ENCODE measurements at places on chromosomes 7 and 10. TPM values are rescaled to one million over a fixed set of nuclear protein-coding genes. Genes with fewer than 3 reads are reported as not detected.
A peak's percentile ranks its signal among the peaks of the same experiment; 100 is the strongest.

GRCh38 chr10:83539528-83540308 lies 599.6 kb upstream of the GHITM start:
- DNase-seq, result no peak

GRCh38 chr10:115979576-115979975 lies 293.4 kb downstream of the GFRA1 start:
- no peak for DNase-seq

GRCh38 chr7:25389489-25390106 lies 161.3 kb upstream of the NPVF start:
- peak; percentile 24 for DNase-seq

DNA sequence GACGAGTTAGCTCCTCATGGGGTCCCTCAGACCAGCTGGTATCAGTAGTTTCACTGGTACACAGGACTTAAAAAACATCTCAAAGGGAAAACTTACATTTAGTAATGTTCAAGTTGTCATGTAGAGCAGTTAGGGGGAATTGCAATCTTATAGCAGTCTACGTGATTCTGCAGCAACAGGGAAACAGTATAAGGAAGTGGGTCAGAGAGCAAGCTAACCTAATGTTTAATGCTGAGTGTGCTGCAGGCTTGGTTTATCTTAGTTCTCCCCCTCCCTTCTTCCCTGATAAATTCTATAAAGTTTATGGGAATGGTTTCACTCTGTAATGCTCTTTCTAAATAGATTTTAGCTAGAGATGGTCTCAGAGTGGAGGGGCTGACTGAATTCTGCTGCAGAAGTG lies 11.3 kb downstream of the SPAM1 start:
- DNase-seq, result no peak

DNA sequence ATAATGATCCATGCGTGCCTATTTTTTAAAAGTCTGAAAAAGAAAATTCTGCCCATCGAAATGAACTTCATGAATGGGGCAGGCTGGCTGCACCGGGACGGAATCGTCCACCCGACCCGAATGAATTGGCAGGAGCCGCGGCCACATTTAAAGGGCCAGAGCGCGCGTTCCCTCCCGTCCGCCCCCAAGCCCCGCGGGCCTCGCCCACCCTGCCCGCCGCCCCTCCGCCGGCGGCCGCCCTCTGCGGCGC lies 319 bp upstream of the GATA3 start:
- no peak for DNase-seq

DNA sequence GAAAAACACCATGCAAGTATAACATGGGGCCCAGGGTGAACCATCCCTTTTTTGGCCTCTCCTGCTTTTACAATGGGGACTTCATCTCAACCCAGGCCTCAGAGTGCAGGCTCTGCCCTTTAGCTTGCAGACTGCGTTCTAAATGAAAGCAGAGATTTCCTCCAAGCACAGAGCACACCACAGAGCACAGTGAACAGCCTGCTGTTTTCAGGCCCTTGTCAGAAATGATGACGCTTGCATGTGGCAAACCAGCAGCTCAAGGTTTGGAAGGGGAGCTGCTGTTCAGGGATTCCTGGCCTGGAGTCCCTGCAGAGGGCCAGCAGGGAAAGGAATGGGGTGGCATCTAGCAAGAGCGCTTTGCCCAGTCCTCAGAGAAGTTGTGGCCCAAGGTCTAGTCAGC lies 167.3 kb upstream of the CDCA7L start:
- DNase-seq, result no peak

Gene CCDC3
- 0.04 TPM for total RNA-seq

GRCh38 chr10:11227103-11227502 lies 209.4 kb downstream of the CELF2 start:
- no peak for DNase-seq

GRCh38 chr10:52394246-52394645 lies 80.2 kb downstream of the DKK1 start:
- no peak for DNase-seq

DNA sequence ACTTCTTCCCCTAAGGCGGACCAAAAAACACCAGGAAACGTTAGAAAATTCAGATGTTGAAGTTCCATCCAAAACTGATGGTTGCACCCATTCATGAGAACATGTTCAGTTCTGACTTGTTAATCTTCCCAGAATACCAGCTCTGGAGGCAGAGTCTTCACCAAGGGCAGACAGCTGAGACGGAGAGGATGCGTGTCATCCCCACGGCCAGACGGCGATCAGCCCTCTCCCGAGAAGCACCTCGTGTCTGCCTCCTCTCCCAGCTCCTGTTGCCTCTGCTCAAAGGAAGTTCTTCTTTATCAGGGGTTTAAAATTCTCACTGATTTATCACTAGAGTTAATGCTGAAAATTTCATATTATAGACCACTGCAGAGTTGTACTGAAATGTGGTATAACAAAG lies 269.7 kb downstream of the ZMYND11 start:
- DNase-seq, result no peak

DNA sequence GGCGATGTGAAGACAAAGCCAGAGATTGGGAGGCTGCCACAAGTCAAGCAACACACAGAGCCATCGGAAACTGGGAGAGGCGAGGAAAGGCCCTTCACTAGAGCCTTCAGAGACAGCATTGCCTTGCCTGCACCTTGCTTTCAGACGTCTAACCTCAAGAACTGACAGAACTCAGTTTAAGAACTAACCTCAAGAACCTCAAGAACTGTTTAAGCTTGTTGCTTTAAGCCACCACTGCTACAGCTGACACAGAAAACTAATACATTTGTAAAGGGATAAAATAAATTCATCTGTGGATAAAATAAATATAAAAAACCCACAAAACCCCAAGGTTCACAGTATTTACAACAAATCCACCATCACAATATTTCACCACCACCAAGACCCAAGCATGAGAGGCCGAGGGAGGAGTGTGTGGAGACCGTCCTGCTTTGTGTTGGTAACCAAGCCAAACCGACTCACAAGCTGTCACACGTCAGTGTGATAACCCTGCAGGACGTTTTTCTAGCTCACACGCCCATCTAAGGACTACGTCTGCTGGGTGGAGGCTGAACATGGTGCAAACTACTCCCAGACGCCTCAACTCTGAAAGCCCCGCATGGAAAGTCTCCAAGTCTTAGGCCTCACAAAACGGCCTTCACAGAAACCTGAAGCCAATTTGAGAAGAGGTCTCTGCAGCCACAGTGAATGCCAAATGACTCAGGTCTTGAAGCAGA lies 116.8 kb downstream of the ABLIM1 start:
- no peak for DNase-seq

DNA sequence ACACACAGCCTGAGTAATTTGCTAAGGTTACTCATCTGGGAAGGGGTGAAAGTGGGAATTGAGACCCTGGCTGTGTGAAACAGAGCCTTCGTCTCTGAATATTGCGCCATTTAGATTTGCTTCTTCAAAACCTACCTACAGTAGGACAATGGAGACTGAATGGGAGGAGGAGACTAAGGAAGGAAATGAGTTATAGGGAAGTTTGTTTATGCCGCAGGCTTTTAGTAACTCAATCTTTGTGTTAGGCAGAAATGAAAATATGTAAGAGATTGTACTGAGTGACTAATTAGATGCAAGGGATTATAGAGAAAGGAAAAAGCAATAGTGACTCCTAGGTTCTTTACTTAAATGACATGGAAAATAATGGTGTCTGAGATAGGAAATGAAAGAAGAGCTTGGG lies 80.2 kb downstream of the KCND2 start:
- DNase-seq, result no peak

Gene ASB10
- not detected for total RNA-seq

DNA sequence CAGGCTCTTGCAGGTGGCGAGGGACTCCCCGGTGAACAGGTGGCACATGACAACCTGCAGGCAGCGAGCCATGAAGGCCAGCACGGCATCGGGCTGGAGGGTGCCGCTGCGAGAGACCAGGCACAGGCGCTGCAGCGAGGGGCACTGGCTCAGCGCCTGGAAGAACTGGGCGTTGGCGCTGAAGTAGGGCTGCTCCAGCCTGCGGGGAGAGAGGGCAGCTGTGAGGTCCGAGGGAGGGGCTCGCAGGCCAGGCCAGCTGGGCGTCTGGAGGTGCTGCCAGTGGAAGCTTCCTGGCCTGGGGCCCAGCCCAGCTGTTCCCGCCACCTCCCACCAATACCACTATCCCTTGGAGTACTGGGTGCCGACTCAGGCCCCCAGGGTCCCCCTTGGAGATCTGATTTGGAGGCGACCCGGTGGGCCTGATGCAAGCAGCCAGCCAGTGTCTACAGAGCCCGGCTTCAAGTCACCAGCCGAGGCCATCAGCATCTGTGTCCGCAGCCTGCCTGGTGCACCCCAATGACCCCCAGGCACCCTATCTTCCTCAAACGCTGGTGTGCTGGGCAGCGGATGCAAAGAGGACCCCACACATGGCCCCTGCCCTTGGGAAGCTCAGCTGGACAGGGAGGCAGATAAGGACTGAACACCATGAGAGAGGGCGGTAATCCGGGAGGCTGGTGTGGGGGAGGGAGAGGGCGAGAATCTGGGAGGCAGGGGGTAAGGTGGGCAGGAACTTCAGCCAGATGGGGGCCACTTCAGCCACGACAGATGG lies 67.8 kb upstream of the TNRC18 start:
- no peak for DNase-seq

Gene SSC4D
- total RNA-seq, result 1.2 TPM

GRCh38 chr7:135283959-135284638 lies 50.5 kb downstream of the STRA8 start:
- DNase-seq, result no peak

DNA sequence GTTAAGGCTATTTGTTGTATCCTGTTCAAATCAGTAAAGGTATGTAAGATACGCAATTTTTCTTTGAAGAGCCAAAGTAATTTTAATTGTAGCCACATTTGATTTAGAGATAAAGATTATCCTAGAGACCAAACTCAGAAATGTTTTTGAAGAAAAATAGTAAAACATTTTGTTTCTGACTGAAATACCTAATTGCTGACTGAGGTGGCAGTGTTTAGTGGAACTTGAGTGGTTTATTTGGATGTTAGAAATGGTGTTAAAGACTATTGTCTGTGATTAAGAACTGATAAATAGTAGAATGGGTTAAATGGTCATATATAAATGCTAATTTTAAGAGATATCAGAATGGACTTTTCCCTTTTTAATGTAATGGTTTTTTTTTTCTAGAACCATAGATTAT lies 15.3 kb downstream of the EDRF1 start:
- no peak for DNase-seq

- DNase-seq, result no peak
These were observed 17.8 kb downstream of the CELF2 start for GRCh38 chr10:11035301-11035991.

DNA sequence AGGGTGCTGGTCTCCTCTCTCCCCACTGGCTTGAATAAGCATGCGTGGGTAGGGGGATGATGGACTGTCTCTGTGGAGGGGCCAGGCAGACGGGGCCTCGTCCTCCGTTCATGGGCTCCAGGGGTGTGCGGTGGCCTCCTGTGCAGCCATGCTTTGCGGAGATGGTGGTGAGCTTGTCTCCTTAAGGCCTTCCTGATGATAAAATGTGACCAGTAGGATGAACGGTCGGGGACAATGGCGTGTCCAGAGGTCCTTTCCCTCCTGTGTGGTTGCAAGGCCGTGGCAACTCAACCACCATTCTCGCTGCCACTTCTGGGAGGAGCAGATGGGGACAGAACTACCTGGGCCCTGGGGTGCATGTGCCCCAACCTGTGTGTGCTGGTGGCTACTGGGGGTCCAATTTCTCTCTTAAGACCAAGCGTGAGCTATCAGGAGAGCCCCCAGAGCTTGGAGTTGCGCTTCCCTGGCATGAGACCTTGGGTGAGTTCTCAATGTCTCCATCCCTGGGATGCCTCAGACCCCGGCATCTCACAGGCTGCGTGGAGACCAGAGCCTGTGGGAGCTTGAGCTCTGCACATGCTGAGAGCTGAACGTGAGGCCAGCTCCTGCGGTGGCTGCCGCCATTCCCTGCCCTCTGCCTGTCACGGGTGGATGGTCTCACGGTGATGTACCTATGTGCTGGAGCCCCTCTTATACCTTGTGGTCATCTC lies 112.2 kb downstream of the INPP5A start:
- no peak for DNase-seq

DNA sequence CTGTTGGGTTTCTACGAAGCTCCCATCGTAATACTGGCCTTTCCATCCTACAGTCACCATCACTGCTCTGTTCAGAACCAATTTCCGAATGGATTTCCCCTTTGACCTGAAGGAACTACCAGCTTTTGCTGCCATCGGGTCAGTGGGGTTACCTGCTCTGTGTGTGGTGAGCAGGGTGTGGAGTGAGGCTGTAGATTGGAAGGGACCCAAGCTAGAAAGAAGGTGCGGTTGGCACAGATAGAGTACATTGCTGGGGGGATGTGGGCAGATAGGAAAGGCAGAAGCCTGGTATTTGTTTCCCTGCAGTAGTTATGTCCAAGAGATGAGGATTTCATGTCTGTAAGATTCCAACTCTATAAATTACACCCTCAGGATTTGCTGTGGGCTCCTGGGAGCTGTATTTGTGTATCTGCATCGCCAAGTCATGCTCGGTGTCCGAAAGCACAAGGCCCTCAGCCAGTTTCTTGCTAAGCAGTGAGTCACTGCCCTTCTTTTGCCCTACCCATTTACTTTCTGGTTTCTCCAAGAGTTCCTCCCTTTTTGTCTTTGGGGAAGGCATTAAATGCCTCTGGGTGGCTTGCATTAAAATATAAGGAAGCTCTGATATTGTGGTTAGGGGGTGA lies 15.4 kb downstream of the CLCN1 start:
- no peak for DNase-seq

Gene LRRC4
- 0.07 TPM for total RNA-seq

Gene STOX1
- total RNA-seq, result 0.42 TPM

GRCh38 chr7:139820089-139820488 lies 9.0 kb upstream of the TBXAS1 start:
- no peak for DNase-seq

GRCh38 chr10:53748319-53748718 lies 975.7 kb upstream of the MBL2 start:
- no peak for DNase-seq

GRCh38 chr10:124387078-124387874 lies 31.4 kb downstream of the OAT start:
- no peak for DNase-seq

GRCh38 chr10:93752761-93753160 lies 5.0 kb upstream of the LGI1 start:
- no peak for DNase-seq

- peak; percentile 51 for DNase-seq
These were observed 6.5 kb downstream of the TSPAN14 start for GRCh38 chr10:80460399-80461207.

Gene KCNMA1
- total RNA-seq, result 0.27 TPM

Gene CTAGE4
- not detected for total RNA-seq

DNA sequence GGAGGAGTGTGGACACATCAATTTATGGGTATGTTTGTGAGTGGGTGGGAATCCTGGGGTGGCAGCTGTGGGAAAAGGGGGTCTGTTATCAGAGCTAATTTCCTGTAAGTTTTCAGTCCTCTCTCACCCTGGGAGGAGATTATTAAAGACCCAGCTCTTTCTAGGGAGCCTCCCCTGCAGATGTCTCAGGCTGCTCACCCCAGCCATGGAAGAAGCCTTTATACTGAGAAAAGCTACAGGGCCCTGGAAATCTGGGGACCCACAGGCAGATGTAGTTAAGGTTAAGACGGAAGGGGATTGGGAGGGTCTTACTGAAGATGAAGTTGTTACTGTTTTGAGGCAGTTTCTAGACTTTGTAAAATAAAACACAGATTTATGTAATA lies 4.6 kb downstream of the ZNF680 start:
- no peak for DNase-seq

- DNase-seq, result no peak
These were observed 148.0 kb downstream of the GALNT11 start for GRCh38 chr7:152173372-152174070.

All from K562 (cell line).